ENCODE measurements at places on chromosomes 16 and 17.

DNA sequence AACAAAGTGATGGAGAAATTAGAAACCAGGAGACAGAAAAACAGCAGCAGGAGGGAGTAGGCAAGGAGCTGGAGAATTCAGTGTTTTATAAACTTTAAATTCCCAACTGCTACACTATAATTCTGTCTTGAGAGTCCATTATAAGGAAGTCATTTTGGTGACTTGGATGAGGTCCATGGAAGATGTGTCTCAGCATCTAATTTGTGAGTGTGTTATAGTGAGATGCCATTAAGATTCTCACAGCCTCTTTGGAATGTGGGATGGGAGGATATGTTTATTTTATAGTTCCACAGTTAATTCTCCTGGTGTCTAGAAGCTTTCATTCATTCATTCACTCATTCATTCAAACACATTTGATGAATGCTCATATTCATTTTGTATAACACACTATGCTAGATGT lies 206.0 kb upstream of the MYOCD start:
- DNase-seq, result no peak

DNA sequence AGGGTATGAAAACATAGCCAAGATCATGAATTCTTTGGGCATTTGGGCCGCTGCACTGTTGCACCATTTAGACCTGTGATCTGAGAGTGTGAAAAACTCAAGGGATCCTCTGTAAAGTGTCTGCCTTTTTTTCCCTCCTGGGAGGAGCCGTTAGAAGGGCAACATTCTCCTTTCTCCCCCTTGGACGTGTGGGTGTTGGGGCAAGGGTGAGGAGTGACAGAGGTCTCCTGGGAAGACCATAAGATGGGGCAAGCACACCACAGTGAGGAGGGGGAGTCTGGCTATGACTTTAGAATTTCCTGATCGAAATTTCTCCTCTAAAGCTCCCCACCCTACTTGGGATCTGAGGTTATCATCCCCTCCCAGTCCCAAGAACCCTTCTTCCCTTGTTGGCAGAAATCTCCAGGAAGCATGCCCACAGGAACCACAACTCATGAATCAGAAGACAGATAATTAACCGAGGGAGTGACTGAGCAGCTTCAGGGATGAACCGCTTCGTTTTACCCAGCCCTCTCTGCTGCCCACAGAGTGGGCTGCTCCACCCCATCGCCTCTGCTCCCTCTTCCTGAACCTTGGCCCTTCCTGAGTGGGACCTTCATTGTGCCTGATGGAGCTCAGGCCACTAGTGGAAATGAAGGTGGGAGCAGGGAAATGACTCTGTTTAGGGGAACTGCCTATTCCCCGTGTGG lies 4.2 kb downstream of the ITGB3 start:
- DNase-seq, result no peak

GRCh38 chr16:30604316-30604947 lies 5.8 kb downstream of the ZNF689 start:
- DNase-seq, result no peak

GRCh38 chr17:75033346-75034235 lies 13.2 kb downstream of the ATP5PD start:
- peak; percentile 86 for DNase-seq

DNA sequence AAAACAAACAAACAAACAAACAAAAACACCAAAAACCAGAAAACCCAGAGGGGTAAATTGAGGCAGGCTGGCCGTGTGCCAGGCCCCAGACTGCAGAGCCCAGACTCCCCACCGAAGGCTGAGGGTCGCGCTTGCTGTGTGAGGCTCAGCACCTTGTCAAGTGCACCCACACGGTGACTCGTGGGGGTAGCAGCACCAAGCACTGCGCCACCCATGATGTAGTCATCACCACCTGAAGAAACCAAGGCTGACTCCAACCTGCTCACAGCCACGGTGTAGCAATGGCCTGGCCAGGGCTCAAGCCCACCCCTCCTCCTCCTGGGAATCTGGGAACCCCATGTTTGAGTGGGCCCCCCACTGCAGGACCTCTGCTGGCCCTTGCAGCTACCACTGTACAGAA lies 11.9 kb downstream of the MCRIP1 start:
- DNase-seq, result no peak

GRCh38 chr17:8212312-8213180 lies 2.2 kb upstream of the AURKB start:
- DNase-seq, result no peak

DNA sequence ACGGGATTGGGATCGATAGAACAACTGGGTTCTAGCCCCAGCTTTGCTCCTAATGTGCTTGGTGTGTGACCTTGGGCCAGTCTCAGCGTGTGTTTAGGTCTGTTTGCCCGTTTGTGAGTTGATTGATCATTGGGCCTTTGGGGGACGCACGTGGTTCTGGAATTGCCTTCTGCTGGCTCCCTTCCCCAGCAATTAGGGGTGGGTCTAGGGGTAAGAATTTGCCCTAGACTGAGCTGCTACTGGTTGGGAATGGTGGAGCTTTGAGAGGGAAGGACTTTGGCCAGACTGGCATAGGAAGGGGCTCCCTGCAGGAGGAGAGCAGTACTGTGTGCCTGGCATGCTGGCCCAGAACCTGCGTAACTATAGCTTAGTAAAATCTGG lies 1.5 kb downstream of the SPNS2 start:
- no peak for DNase-seq

DNA sequence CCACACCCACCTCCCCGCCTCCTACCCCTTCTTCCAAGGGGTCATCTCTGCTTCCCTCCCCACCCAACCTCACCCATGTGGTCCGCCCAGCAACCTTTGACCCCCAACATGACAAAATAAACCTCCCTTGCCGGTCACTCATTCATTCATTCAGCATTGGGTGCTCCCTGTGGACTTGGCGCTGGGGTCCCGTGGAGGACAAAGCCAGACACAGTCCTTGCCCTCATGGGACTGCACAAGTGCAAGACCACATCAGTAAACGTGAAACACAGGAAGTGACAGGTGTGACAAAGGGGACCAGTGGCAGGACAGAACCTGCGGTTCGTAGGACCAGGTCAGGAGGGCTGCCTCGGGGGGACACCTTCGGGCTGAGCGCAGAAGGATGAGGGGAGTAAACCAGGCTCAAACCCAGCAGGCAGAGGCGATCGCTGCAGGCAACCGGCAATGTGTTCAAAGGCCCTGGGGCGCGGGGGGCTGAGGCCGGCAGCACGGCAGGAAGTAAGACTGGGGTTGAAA lies 185.4 kb downstream of the SEC14L1 start:
- no peak for DNase-seq

- DNase-seq, result no peak
Observed at GRCh38 chr17:77504652-77505155, 363.9 kb downstream of the SEC14L1 start.

DNA sequence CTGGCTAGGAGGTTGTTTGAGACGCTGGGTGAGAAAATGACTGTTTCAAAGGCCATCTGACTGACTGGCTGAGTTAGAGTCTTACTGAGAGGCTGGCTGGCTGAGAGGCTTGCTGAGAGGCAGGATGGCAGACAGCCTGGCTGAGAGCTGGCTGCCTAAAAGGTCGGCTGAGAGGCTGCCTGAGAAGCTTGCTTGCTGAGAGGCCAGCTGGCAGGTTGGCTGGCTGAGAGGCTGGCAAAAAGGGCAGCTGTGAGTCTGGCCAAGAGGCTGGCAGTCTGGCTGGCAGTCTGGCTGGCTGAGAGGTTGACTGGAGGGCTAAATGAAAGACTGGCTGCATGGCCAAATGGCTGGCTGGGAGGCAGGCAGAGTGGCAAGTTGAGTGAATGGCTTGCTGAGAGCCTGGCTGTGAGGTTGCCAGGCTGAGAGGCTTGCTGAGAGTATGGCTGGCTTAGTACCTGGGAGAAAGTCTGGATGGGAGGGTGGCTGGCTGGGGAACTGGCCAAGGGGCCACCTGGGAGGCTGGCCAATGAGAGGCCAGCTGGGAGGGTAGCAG lies 35.3 kb upstream of the ACSM2B start:
- peak; percentile 12 for DNase-seq

DNA sequence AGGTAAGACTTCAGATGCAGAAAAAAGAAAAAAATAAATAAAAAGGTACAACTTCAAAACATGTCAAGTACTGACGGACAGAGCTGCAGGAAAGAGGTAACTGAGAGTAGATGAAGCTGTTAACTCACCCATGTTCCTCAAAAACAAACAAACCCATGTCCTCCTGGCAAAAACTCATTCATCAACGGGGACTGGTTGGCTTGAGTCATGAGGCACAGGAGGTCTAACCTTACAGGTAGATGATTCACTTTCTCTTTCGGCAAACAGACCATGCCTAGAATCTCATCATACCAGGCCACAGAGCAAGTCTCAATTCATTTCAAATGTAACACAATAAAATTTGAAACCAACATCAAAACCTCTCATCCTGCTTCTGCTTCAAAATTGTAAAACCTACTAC lies 12.3 kb upstream of the FASN start:
- DNase-seq, result no peak

DNA sequence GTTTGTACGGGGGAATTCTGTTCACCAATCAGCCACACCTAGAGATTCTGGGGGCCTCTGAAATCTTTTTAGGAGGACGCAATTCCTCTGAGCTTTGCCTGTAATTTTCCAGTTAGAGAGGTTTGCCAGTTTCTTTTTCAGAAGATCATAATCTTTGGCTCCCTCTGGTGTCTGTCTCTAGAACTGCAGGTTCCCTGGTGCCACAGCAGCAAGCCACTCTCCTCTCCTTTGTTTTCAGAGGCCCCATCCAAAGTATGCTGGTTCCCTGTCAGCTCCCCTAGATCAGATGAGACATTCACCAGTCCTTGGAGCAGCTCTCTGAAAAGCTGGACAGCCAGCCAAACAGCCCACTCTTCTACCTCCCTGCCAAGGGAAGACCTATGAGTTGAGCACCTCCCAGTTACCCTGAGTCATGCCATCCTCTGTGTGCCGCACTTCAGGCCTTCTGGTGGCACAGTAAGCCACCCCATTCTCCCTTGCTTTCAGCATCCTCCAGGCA lies 36.1 kb downstream of the RNF112 start:
- DNase-seq, result peak; percentile 63

DNA sequence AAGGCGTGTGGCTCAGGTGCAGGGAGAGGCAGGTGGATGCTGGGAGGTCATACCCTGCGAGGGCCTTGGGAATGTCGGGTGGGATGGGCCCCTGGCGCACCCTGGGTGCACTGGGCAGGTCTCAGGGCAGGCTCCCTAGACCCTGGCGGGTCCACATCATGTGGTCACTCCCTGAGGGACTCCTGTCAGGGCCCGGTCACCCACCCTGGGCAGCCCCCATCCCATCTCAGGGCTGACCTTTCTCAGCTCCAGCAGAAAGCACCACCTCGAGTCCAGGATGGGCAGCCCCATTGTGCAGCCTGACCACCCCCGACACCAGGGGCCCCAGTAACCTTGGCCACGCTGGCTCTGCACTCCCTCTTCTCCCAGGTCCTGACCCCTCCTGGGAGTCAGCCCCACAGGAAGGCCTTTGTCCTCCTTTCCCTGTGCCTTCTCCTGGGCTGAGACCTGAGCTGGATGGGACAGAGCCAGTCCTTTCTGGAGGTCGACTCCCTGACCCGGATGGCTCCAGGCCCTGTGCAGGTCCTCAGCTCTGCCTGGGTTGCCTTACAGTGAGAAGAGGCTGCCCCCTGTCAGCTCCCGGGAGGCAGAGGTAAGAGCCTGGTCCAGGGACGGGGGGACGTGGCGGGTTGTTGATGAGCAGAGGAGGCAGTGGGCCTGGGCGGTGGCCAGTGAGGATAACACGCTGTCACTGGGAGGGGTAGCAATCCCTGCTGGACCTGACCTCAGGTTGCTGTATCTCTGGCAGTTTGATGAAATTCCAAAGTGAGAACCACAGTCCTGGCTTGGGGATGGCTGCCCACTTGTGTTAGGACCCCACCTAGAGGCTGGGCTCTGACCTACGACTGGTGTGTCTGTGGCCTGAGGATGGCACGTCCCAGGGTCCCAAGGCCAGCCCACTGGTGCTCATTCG lies 77.9 kb downstream of the GOSR1 start:
- no peak for DNase-seq

DNA sequence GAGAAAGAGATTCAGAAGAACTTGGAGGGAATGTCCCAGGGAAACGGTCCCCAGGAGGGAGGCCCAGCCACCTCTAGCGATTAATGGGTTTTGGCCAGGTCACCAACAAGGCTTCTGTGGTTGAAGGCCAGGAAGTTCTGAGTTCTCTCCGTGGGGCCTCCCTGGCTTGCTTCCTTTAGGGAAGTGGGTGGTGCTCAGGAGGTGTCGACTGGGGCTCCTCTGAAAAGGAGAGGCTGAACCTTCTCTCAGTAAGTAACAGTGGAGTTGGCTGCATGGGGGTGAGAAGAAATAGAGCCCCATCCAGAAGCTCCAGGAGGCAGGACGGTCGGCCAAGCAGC lies 77.1 kb upstream of the GSE1 start:
- no peak for DNase-seq

GRCh38 chr16:67028167-67028695 lies 718 bp upstream of the CBFB start:
- DNase-seq, result no peak

GRCh38 chr16:31427441-31428278 lies 500 bp downstream of the COX6A2 start:
- DNase-seq, result no peak

- no peak for DNase-seq
Observed at GRCh38 chr16:73447846-73448245, 399.9 kb upstream of the ZFHX3 start.

DNA sequence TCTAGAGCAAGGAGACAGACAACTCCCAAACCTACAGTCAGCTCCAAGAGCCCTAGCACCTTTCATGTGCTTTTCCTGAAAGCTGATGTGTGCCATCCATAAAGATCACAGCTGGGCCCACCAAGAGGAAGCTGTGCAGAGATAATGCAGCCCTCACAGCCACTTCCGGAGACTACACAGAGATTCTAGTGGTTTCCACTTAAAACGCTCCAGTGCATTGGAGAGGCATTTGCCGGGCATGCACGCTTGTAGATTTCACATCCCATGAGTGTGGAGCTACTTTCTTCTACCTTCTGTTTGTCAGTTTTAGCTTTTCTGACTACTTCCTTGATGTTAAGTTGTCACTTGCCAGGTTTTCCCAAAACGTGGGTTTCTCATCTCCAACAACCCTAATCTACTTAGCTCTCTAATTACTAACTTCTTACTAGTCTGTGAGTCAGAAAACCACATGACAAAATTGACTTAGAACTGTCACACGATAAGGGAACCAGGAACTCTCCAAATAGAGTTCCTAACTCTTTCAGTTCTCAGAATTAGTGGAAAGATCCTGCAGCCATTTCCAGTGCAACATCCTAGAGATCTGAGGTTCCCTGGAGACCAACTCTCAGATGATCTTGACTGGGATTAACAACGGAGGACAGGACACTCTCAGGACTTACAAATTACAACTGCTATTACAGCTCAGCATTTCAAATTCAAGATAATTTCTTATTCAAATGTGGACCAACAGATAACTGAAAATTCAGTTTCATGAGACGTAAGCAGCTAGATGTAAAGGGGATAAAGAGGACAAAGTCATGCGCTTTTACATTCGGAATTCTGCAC lies 28.6 kb downstream of the PMP22 start:
- DNase-seq, result no peak

GRCh38 chr17:8555062-8555461 lies 75.5 kb downstream of the MYH10 start:
- no peak for DNase-seq

Data from NCI-H446 treated with DMSO at 0.1 percent for 48 hours (cell line).